CD4-positive, alpha-beta T cell treated with Interleukin-17A for 1 hour (primary cell): ENCODE measurements at places on chromosomes 7 and 10.

GRCh38 chr7:52500841-52501240, 534.6 kb upstream of the POM121L12 start:
- no peak for DNase-seq

GRCh38 chr7:17611611-17612010, 313.2 kb downstream of the AHR start:
- no peak for DNase-seq

- DNase-seq = no peak
Observed at GRCh38 chr10:83834096-83834495, 305.2 kb upstream of the GHITM start.

- DNase-seq = peak; percentile 57
Observed at GRCh38 chr10:101066146-101066895, 4.5 kb downstream of the KAZALD1 start.

DNA sequence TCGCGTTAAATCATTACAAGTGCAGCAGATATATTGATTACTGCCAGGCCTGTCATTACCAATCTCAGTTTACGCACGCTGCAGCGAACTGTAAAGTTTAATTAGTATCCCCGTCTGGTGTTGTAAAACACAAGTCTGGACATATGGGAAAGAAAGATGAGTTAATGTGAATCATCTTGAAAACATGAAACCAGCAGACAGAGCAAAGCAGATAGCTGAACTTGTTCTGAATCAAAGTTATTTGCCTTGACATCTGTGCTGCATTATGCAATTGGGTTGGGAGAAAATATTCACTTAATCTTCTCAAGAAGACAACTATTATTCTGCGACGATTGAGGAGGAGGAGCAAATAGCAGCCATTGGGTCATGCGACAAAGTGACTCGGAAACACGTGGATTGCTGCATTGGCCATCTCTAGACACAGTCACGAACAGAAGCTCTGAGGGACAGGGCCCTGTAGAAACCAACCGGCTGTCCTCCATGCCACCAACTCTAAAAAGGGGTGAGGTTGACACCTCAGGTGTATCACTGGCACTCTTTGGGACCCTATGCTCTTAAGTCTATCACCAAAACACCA, 156.3 kb upstream of the C7orf33 start:
- no peak for DNase-seq

DNA sequence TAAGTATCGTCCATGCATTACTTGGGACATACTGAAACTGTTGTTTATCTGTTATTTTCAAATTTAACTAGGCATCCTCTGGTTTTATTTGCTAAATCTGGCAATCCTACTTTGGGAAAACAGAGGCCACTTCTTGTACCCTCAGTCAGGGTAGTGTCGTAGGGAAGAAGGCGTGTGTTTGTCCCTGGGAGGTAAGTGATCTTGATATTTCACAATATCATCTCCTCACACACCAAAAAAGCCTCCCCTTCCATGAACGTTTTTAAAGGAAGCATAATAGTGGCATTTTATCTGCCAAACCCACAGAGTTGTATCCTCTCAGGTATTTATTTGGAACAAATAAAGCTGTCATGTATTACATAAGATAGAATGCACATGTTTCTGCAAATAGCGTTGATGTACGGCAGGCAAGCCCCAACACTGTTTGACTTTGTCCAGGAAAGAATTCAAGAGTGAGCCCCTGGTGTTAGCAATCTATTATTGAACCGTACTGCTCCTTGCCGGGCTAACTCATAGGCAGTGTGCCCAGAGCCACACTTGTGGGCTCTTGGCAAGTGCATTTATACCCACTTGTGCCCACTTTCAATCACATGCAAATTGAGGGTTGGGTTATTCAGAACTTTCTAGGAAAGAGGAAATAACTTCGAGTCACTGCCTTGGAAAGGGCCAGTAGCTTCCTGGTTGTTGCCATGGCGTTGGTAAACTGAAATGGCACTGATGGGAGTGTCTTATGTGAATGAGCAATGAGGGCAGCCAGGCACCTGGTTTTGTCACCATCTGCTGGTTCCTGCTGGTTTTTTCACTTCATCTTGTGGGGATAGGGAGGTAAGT, 266.0 kb downstream of the USP6NL start:
- no peak for DNase-seq

DNA sequence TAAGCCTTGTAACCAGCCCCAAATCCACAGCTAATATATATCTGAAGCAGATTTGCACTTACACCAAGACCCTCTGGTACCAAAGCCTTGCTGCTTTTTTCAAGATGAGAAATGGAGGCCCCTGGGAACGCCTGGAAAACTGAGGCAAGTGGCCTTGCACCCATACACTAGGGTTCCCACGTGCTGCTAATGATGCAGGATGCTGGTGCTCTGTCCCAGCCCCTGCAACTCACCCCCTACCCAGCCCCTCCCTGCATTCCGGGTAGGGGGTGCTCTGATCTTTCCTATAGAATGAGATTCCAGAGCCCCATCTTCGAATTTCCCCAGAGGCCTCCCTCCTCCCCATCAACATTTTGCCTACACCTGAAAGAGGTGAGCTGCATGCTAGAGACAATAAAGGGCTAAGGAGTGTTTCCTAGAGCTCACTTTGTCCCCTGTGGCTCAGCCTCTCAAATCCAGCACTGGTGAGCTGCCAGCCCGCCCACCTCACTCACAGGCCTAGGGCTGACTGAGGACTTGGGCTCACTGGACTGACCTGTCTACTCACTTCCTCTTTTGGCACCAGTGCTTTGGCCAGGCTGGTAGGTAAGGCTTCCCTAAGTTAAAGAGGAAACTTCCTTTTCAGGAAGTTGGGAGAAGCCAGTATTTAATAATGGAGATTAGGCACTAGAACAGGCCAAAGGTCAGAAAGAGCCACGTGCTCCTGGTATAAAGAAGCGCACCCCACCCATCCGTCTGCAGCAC, 9.8 kb downstream of the RBP4 start:
- DNase-seq = no peak

- DNase-seq = no peak
Observed at GRCh38 chr10:122113161-122113944, 124.4 kb downstream of the TACC2 start.

DNA sequence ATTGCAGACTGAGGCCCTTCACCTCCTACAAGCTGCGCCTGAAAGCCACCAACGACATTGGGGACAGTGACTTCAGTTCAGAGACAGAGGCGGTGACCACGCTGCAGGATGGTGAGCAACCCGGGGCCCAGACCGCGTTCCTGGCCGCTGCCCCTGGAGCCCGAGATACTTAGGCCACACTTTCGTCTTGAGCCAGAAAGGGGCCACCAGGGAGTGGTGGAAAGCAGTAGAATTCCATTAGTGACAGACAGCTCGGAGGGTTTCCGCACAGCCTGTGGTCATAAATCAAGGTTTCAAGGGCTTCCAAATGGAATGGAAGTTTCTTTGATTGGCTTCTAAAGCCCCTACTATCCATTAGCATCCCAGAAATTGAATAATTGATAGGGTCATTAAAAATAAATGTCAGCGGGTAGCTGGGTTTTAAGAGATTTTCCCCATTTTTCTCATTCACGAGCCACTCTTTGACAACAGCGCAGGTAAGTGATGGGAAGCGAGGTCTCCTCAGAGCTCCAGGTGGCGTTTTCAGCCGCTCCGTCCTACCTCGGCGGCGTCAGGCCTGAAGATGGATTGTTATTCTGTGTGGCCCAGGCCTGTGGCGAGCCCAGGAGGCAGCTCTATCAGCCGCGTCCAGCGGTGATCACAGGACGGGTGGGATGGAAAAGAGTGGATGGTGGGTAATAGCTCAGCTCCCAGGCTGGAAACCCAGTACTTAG, 523.5 kb upstream of the FOXK1 start:
- DNase-seq = no peak

DNA sequence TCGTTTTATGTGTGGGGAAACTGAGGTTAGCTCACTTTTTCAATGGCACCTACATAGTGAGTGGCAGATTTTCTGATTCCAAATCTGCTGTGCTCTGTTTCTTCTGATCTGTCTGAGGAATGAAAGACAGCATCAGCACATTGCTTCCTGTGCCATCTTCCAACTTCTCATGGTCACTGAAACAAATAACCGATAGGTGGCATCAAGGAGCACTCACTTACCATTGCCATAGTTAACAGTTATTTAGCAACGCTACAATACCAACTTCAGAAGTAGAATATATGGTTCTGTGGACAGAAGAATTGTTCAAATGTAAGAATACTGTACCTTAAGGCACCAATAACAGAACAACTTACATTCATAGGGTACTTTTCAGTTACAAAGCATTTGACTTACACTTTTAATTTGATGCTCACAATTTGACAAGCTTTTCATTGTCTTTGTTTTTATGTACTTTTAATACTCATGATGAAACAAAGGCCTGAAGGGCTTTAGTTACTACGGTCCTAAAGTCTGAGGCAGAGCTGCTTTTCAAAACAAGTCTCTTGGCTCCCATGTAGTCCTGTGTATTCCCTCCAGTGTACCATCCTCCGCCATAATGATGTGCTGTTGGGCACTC, 228.9 kb upstream of the TCF7L2 start:
- DNase-seq = peak; percentile 51

DNA sequence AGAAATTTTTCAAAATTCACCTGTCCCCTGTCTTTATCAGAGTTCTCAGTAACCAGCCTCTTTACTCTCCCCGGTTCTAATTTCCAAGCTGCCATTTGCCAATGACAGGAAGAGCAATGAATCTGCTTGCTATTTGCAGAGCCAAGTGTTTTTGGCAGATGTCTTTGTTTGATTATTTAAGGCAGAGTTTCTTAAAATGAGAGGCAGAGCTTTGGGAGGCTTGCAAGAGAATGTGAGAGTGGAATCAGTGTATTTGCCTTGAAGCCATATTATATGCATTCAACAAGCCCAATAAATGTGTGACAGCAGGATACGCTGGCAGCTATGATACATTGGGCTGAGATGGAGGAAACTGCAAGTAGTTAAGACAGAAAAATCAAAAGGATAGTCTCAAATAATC, 196.5 kb downstream of the PHF14 start:
- no peak for DNase-seq

DNA sequence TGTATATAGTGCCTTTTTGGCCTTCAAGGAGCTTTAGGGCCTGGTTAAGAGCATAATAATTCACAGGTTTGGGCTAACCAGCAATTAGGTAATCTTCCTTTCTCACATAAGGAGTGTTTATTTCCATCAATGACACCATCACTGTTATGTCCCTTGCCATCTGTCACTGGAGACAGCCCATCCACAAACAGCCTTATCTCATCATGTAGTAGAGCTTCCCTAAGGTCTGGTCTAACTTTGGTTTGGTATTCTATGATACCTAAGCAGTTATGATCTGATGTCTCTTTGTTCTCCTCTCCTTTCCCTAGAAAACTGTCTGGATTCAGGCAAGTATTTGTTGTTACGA, 26.4 kb downstream of the MAPK8 start:
- no peak for DNase-seq

GRCh38 chr10:113131613-113132261, 181.7 kb downstream of the TCF7L2 start:
- DNase-seq = no peak

- DNase-seq = no peak
Observed at GRCh38 chr7:144784943-144785342, 50.9 kb downstream of the TPK1 start.

DNA sequence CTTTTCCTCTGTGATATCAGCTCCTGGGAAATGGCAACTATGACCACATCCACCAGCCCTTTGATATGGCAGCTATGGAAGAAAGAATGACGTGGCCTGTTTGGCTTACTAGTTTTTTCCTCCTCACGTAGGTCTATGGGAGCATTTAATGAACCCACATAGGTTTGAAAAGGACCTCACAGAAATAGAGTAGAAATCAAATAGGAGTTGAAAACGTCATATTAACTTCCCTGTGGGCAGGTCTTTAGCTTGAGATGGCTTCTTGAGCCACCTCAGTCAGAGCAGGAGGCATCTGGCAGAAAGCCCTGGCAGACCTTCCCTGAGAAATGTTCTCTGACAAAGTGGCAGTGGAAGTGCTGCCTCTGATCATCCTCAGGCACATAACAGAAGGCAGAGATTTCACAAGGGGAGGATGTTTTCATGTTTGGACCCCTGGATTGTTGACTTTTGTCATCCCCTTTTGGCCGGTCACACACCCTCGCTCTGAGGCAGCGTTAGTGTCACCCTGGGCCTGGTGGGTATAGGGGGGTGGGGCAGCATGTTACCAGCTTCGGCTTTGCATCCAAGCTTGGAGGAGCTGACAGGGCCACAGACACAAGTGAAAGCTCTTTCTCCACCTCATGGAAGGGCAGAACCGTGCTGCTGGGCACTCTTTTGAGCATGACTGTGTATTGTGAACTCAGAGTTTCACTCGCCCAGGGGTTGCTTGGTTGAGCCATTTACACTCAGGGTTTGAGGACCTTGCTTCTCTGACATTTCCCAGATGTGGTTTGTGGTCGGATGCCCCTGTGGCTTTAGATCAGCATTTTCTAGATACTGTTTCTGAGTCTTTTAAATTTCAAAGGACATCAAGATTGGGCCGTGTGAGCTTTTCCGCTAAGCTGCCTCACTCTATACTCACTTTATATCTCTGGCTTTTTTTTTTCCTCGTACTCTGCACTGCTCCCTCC, 184.2 kb downstream of the STK31 start:
- DNase-seq = peak; percentile 4

- DNase-seq = no peak
Observed at GRCh38 chr10:51501396-51501795, 198.0 kb downstream of the CSTF2T start.

- DNase-seq = no peak
Observed at GRCh38 chr7:112581529-112581928, 100.7 kb downstream of the LSMEM1 start.

- DNase-seq = peak; percentile 63
Observed at GRCh38 chr10:7417103-7417623, 6.3 kb upstream of the SFMBT2 start.

DNA sequence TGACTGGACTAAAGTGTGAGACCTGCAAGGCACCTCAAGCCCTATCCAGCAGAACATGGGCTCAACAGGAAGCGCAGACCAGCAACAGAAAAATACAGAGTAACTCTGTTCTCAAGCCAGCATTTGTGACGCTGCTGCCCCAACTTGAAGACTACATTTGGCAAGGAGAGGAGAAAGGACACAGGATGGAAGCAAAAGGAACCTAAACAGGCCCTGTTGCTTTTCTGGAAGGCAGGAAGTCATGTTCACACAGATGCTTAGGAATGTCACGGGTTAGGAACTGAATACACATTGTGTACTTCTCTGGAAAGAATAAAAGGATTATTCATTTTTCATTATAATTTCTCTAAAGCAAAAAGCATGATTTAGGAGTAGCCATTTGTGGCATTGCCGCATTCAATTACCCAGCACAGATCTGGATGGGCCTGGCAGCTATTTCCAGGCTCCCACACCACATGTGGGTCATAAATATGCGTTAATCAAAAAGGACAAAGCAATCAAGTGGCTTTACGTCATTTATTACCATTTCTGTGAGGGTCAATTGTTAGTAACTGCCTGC, 19.8 kb upstream of the TOMM7 start:
- DNase-seq = no peak

GRCh38 chr7:90749774-90750173, 153.7 kb downstream of the CDK14 start:
- DNase-seq = no peak

DNA sequence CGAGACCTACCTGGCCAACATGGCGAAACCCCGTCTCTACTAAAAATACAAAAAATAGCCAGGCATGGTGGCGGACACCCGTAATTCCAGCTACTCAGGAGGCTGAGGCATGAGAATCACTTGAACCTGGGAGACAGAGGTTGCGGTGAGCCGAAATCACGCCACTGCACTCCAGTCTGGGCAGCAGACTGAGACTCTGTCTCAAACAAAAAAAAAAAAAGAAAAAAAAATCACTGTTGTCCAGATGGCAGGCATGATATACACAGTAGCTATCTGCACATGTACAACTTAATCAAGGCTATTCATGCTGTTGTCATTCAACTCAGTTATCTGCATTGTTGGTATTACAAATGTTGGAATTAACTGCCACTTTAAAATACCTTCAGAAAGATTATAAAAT, 55.3 kb downstream of the BRAF start:
- no peak for DNase-seq
